ENCODE measurements at places on chromosomes 6 and 20. TPM values are rescaled to one million over a fixed set of nuclear protein-coding genes. Genes with fewer than 3 reads are reported as not detected.
A peak's percentile ranks its signal among the peaks of the same experiment; 100 is the strongest.

DNA sequence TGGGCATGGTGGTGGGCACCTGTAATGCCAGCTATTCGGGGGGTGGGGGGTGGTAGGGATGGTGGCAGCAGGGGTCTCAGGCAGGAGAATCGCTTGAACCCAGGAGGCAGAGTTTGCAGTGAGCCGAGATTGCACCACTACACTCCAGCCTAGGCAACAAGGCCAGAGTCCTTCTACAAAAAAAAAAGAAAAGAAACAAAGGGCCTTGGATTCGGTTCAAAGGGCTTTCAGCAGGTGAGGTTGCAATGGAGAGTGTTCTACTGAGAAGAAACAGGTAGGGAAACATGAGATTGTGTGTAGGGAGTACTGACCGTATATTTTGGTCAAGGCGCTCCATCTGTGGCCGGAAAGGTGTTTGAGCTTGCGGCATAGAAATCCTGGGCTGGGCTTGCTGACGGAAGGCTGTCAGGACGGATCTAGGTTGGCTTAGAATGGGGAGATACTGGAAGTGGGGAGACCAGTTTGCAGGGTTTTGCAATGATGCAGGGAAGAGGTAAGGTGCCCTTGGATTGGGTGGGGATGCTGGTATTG lies 40.7 kb upstream of the DSP start:
- no peak for DNase-seq

DNA sequence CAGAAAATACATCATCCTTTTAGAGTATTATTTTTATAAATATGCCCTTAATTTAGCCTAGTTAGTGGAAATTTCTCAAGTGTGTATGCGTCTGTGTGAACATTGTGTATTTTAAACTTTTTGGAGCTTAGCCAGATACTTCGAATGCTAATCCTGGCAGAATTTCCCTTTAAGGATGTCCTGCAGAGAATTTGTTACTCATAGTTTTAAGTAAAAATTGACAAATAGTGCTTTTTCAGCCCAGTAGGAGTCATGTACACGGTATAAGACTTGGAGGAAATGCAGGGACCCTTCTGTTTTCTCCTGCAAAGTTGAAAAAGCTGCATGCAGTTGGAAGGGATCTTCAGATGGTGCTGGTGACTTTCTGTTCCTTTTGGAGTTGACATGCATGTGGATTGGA lies at the start of gene FHL5:
Gene FHL5 (plus strand): TSS at position 243 of the 400 bp plus-strand sequence. CDS start 40,486 bp downstream, outside the sequence.
- DNase-seq, result no peak

Gene MRAP2
- total RNA-seq, result 0.76 TPM

- peak; percentile 21 for DNase-seq
These were observed 158.8 kb downstream of the DLL1 start for GRCh38 chr6:170132011-170132521.

- DNase-seq, result no peak
These were observed 6.0 kb downstream of the CLPSL1 start for GRCh38 chr6:35786810-35787209.

Data from left lung (tissue), 14 donors.